ENCODE measurements at places on chromosomes 4 and X.

DNA sequence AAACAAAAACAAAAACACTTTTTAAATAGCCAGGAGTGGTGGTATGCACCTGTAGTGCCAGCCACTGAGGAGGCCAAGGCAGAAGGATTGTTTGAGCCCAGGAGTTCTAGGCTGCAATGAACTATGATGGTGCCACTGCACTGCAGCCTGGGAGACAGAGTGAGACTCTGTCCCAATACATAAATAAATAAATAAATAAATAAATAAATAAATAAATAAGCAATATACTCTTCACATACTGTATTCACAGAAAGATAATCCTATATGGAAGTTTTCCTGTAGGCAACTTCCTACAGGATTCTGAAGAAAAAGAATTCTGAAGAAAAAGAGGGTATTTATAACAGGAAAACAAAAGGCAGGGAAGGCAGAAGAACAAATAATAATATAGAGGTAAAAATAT lies 293.3 kb upstream of the GRIA3 start:
- no peak for DNase-seq

DNA sequence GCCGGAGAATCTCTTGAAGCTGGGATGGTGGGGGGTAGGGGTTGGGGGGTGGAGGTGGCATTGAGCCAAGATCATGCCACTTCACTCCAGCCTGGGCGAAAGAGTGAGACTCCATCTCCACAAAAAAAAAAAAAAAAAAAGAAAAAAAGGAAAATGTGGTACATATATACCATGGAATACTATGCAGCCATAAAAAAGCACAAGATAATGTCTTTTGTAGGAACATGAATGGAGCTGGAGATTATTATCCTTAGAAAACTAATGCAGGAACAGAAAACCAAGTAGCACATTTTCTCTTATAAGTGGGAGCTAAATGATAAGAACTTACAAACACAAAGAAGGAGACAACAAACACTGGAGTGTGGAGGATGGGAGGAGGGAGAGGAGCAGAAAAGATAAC lies 188.5 kb downstream of the APBB2 start:
- DNase-seq = no peak

DNA sequence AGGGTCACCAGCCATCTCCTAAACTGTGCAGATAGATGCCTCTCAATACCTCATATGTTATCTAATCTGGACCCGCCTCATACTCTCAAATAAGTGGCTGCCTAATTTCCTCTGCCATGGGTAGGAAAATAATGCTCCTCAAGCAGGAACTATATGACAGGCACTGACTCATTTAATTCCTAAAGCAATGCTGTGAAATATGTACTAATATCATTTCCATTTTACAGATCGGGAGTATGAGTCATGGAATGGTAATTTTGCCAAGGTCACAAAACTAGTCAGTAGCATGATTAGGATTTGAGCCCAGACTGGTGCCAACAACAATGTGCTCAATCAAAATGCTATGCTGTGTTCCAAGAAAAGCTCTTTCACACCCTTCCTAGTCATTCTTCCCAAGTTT lies 3.0 kb upstream of the NXT2 start:
- DNase-seq = no peak

DNA sequence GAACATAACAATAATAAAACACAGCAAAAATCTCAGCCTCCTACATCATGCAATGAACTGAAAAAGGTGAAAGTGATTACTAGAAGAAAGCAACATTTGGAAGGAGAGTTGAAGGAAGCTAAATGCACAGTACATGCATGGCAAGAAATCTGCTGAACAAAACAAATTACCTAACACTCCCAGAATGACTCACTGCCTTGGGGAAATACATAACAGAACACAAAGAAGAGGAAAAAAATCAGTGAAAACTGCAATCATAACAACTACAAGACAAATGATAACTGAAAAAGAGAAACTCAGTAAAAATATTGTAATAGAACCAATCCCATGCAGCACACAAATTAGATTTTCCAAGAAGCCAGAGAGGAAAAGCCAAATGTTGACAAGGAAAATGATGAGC lies 1513.2 kb downstream of the ARAP2 start:
- no peak for DNase-seq

GRCh38 chr4:128979934-128980333 lies 113.4 kb downstream of the SCLT1 start:
- no peak for DNase-seq

DNA sequence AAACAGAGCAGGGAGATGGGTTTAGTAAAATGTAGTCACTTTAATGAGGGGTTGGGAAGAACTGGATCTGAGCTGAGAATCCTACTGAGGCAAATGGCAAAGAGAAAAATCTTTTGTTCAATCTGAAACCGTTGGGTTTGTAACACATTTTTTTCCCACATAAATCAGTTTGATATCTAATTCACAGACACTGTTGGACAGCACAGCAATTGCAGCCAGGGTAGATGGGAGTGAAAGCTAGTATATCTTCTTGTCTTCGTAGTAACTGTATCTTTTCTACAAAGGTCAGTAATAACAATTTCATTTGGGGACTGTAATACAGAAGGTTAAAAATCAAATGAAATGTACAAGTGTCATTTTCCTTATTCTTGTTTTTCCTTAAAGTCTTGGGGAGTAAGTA lies 649.5 kb upstream of the ATOH1 start:
- DNase-seq = no peak
